ENCODE measurements at places on chromosomes 5 and 9. TPM values are rescaled to one million over a fixed set of nuclear protein-coding genes. Genes with fewer than 3 reads are reported as not detected.

The CARTPT gene
- 39.8 TPM for total RNA-seq

The PTGES gene
- 3.5 TPM for total RNA-seq

The HARS2 gene
- total RNA-seq = 19.4 TPM

The HRH2 gene
- total RNA-seq = 1.5 TPM

The MLANA gene
- not detected for total RNA-seq

The PCDHB8 gene
- total RNA-seq = 2.3 TPM

The LCN1 gene
- total RNA-seq = not detected

- DNase-seq = no peak
- H3K27ac ChIP-seq = no peak overlapping the region
- no peaks in the 10 kb centered on the region for H3K4me1 ChIP-seq
- no peak overlapping the region for H3K4me3 ChIP-seq
Observed at GRCh38 chr5:60274747-60275146, 381.2 kb upstream of the PDE4D start.

GRCh38 chr5:26813235-26813634 is 225.2 kb downstream of the CDH9 start:
- DNase-seq = no peak
- H3K27ac ChIP-seq = no peak overlapping the region
- no peaks in the 10 kb centered on the region for H3K36me3 ChIP-seq
- no peaks in the 10 kb centered on the region for H3K27me3 ChIP-seq

GRCh38 chr9:89408628-89409101 is 89.2 kb downstream of the SEMA4D start:
- DNase-seq = peak; percentile 60
- H3K36me3 ChIP-seq = no peaks in the 10 kb centered on the region
- H3K27me3 ChIP-seq = no peaks in the 10 kb centered on the region
- no peak overlapping the region for H3K27ac ChIP-seq

DNA sequence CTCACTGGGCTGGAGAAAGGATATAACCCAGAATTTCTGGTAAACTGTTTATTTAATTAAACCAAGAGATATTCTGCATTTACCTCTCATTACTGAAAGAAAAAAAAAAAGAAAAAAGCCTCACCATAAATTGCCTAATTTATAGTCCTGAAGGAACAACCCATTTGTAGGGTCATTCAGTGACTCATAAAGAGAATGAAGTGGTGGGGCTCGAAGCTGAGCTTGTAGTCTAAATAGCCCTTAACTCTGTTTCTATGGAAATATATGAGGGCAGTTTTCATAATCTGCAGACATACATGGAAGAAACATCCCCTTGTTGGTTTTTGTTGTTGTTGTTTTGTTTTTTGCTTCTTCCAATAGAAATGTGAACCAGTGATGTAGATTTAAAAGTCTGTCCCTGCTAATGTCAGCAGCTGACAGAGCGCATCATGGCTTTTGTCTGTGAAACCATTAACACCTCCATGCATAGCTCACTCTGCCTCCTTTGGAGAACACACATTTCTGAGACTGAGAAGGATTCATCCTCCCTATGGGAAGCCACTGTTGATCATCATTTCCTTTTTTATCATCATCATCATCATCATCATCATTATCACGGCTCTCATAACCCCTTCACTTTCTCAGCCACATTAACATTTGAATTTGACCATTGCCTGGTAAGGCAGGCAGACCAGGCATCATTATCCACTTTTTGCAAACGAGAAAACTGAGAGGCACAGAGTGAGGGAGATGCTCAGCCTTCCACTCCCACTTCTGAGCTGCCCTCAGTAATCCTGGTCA is 67.9 kb upstream of the SAP30L start:
- DNase-seq = no peak
- no peak overlapping the region for H3K4me3 ChIP-seq
- H3K27ac ChIP-seq = no peak overlapping the region
- no peaks in the 10 kb centered on the region for H3K4me1 ChIP-seq
- no peaks in the 10 kb centered on the region for H3K27me3 ChIP-seq
- peaks cover 10% of the 10 kb centered on the region for H3K36me3 ChIP-seq

- no peaks in the 10 kb centered on the region for H3K27me3 ChIP-seq
- no peaks in the 10 kb centered on the region for H3K36me3 ChIP-seq
- DNase-seq = no peak
- H3K4me1 ChIP-seq = no peaks in the 10 kb centered on the region
- H3K27ac ChIP-seq = no peak overlapping the region
Observed at GRCh38 chr5:57983426-57983825, 476.5 kb downstream of the PLK2 start.

GRCh38 chr9:93090091-93090655 is 5.8 kb upstream of the CARD19 start:
- DNase-seq = peak; percentile 27
- peaks cover 18% of the 10 kb centered on the region for H3K4me1 ChIP-seq
- H3K4me3 ChIP-seq = no peak overlapping the region
- no peaks in the 10 kb centered on the region for H3K27me3 ChIP-seq
- H3K27ac ChIP-seq = no peak overlapping the region

- H3K36me3 ChIP-seq = no peaks in the 10 kb centered on the region
- DNase-seq = no peak
- no peak overlapping the region for H3K4me3 ChIP-seq
- H3K4me1 ChIP-seq = no peaks in the 10 kb centered on the region
- H3K27ac ChIP-seq = no peak overlapping the region
- no peaks in the 10 kb centered on the region for H3K27me3 ChIP-seq
Observed at GRCh38 chr9:72703574-72703973, 182.2 kb downstream of the TMC1 start.

- no peak overlapping the region for H3K27ac ChIP-seq
- no peaks in the 10 kb centered on the region for H3K36me3 ChIP-seq
- no peaks in the 10 kb centered on the region for H3K27me3 ChIP-seq
- no peak for DNase-seq
- no peak overlapping the region for H3K4me3 ChIP-seq
Observed at GRCh38 chr9:71209890-71210289, 88.5 kb upstream of the TRPM3 start.

- H3K27me3 ChIP-seq = no peaks in the 10 kb centered on the region
- no peaks in the 10 kb centered on the region for H3K4me1 ChIP-seq
- peak overlapping the region; percentile 84 for H3K27ac ChIP-seq
- no peaks in the 10 kb centered on the region for H3K36me3 ChIP-seq
- DNase-seq = no peak
Observed at GRCh38 chr5:56480078-56480704, 247.1 kb upstream of the ANKRD55 start.

- H3K4me1 ChIP-seq = peaks cover 33% of the 10 kb centered on the region
- H3K36me3 ChIP-seq = no peaks in the 10 kb centered on the region
- DNase-seq = no peak
- H3K27ac ChIP-seq = no peak overlapping the region
Observed at GRCh38 chr9:20538956-20539355, 83.3 kb downstream of the MLLT3 start.

DNA sequence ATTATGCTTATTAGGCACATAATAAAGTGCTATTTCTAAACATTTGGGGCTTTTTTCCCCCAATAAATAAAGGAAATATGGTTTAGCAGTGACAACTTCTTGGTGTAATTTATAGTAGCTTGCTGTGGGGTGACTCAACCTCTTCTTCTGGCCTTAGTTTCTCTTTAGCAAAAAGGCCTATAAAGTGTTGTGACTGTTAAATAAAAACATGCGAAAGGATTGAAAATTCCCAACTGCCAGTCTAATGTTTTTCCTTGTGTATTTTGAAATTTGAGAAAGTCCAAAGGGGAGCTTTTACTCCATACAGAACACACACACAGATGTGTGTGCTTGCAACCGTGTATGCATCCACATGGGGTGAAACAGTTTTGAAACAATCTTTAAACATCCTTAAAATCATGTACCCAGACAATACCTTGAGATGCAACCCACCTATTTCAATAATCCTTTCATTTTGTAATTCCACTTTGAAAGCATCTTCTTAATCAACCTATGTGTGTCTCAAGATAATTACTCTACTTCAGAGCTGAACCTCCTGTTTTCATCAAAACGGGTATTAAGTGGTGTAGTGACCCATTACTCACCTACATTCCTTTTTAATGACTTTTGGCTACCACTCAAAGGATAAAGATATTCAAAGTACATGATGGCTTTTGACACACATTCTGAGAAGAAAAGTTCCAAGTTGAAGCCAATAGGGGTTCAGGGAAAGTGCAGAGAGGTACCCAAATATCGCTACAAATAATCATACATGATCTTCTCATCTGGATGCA is 123.8 kb downstream of the DROSHA start:
- no peak for DNase-seq
- H3K4me1 ChIP-seq = peaks cover 18% of the 10 kb centered on the region
- H3K4me3 ChIP-seq = no peak overlapping the region
- H3K27me3 ChIP-seq = no peaks in the 10 kb centered on the region
- peaks cover 4% of the 10 kb centered on the region for H3K36me3 ChIP-seq
- H3K27ac ChIP-seq = no peak overlapping the region

DNA sequence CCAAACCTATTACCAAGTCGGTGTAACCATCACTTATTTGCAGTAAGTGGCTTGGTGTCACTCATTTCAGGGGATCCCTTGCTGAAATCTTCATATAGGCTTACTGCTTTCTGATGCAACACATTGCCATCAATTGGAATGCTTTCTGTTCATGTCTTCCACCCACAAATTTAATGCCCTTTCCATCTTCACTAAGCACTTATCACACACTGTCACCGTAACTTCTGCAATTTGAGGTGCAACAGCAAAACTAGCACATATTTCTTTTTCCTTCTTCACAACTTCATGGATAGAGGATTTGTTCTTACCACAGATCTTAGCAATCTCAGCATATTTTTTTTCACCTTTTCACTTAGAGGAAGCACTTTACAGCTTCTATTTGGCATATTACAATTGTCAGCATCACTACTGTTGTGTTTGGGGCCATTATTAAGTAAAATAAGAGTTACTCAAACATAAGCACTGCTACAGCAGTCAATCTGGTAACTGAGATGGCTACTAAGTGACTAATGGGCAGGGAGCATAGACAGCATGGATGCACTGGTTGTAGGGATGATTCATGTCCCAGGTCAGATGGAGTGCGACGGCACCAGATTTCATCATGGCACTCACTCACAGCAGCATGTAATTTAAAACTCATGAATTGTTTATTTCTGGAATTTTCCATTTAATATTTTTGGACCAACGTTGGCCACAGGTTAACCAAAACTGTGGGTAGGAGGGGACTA is 70.1 kb downstream of the PIP5K1B start:
- H3K27ac ChIP-seq = no peak overlapping the region
- DNase-seq = no peak
- H3K36me3 ChIP-seq = no peaks in the 10 kb centered on the region
- no peak overlapping the region for H3K4me3 ChIP-seq

DNA sequence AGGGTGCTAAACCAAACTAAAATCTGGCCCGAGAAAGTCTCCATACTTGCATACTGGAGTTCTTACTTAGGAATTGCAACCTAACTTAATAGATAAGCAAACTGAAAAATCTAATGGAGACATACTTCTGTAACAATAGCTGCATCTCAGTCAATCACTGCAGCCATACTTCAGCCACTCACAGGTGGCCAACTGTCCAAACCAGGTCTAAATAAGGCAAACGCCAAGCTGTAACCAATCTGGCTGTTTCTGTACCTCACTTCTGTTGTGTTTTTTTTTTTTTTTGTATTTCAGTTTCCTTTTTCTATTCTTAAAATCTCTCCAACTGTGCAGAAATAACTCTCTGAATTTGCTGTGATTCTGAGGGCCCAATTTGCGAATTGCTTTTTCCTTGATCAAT is 4.4 kb upstream of the NDUFB6 start:
- H3K27ac ChIP-seq = no peak overlapping the region
- no peak overlapping the region for H3K4me3 ChIP-seq
- DNase-seq = no peak
- H3K36me3 ChIP-seq = no peaks in the 10 kb centered on the region
- peaks cover 17% of the 10 kb centered on the region for H3K4me1 ChIP-seq

DNA sequence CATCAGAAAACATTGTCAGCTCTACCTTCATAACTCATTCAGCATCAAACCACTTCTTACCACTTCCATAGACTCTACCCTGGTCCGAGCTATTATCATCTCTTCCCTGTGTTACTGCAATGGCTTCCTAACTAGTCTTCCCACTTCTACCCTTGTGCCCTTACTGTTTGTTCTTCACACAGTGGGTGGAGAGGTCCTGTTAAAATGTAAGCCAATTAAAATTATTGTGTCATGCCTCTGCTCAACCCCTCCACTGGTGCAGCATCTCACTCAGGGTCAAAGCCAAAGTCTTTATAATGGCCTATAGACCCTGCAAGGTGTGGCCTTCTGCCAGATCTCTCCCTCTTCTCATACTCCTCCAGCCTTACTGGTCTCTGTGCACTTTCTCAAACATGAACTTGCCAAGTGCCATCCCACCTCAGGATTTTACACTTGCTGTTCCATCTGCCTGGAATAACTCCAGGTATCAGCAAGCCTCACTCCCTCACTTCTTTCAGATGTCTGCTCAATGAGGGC is 22.8 kb upstream of the ARAP3 start:
- no peaks in the 10 kb centered on the region for H3K4me1 ChIP-seq
- H3K27me3 ChIP-seq = peaks cover 53% of the 10 kb centered on the region

DNA sequence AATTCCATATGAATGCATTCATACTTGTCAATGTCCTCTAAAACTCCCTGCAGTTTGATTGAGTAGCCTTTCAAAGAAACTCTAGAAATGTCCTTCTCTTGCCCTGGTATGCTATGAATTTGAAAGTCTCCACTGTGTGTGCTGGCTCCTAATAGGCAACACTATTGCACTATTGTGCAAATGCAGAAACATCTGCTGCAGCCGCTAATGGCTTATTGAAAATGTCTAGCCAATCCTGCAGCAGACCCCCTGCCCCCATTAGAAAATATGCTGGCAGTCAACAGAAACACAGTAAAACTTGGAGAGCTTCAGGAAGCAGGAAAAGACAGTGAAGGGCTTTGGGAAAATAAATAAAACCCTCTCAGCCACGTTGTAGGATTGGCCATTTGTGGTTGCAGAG is 87.3 kb upstream of the GRAMD2B start:
- no peaks in the 10 kb centered on the region for H3K4me1 ChIP-seq
- no peaks in the 10 kb centered on the region for H3K27me3 ChIP-seq
- H3K36me3 ChIP-seq = no peaks in the 10 kb centered on the region
- H3K27ac ChIP-seq = no peak overlapping the region
- H3K4me3 ChIP-seq = no peak overlapping the region

GRCh38 chr5:178526773-178527457 is 63.3 kb downstream of the COL23A1 start:
- H3K4me1 ChIP-seq = no peaks in the 10 kb centered on the region
- no peaks in the 10 kb centered on the region for H3K27me3 ChIP-seq
- peak; percentile 34 for DNase-seq
- H3K27ac ChIP-seq = no peak overlapping the region

- DNase-seq = no peak
- H3K27me3 ChIP-seq = no peaks in the 10 kb centered on the region
- peaks cover 13% of the 10 kb centered on the region for H3K36me3 ChIP-seq
Observed at GRCh38 chr9:137245450-137246421, 4.6 kb downstream of the TUBB4B start.

DNA sequence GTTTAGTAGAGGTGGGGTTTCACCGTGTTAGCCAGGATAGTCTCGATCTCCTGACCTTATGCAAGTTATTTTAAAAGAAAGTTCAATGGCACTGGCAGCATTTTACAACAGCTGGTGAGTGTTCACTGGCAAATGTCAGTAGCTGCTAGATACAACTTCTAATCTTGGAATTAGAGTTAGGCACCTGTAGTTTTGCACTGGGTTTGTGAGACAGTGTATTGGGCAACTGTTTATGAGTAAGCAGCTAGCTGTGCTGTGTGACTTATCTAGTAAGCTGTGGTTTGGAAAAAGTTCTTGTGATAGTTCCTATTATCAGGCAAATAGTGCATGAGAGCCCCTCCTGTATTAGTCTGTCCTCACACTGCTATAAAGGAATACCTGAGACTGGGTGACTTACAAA is 61.5 kb downstream of the UBE2QL1 start:
- H3K4me3 ChIP-seq = no peak overlapping the region
- no peak overlapping the region for H3K27ac ChIP-seq
- DNase-seq = no peak
- H3K36me3 ChIP-seq = no peaks in the 10 kb centered on the region
- H3K4me1 ChIP-seq = no peaks in the 10 kb centered on the region
